ENCODE measurements at places on chromosomes 4 and X.

GRCh38 chr4:109890076-109890475 lies 22.6 kb upstream of the EGF start:
- DNase-seq: no peak

GRCh38 chr4:184417802-184418511 lies 56.4 kb downstream of the IRF2 start:
- no peak for DNase-seq

GRCh38 chr4:165779950-165780670 lies 92.9 kb upstream of the TLL1 start:
- no peak for DNase-seq

DNA sequence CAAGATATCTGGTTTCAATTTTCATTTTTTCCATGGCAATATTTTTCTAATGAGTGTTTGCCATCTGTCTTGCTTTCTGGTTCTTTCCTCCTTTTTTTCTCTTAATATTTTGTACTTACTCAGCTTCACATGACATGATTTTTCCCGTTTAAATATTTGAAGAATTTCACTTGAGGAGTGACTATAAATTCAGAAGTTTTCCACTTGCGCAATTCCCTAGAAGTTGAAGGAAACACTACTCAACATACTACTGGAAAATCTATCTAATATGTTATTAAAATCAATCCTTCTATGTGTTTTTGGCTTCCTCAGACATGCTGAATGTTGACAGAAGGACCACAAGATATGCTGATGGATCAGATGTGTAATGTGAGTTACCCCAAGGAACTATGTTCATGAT lies 36.8 kb upstream of the BANK1 start:
- no peak for DNase-seq

DNA sequence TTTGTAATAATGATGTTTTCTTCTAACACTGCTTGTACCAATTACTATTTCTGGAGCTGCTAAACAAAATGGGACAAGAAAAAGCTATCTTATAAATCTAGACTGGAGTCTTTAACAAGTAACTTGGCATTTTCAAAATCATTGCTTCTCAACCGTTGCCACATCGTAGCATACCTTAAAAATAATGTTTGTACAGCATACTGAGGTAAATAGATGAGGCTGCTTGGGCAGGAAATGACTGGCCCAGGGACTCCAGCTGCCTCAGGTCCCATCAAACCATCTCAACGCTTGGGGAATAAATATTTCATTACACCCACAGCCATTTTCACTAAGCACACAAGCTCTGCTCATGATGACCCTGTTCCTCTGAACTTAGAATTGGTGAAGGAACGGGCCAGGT lies 115.1 kb downstream of the SPANXA1 start:
- no peak for DNase-seq
